ENCODE measurements at places on chromosomes 2 and 18. TPM values are rescaled to one million over a fixed set of nuclear protein-coding genes. Genes with fewer than 3 reads are reported as not detected.

CCDC74A gene
- 7.5 TPM for total RNA-seq

KYNU gene
- total RNA-seq, result 0.75 TPM

MOGAT1 gene
- not detected for total RNA-seq

LHCGR gene
- not detected for total RNA-seq

HOXD13 gene
- not detected for total RNA-seq

TCF7L1 gene
- total RNA-seq, result 26.4 TPM

SRD5A2 gene
- under 0.01 TPM for total RNA-seq

KCNIP3 gene
- 2.9 TPM for total RNA-seq

GCG gene
- not detected for total RNA-seq

- DNase-seq, result no peak
Observed at GRCh38 chr18:69064063-69064462, 266.2 kb downstream of the CCDC102B start.

- DNase-seq, result peak; percentile 63
Observed at GRCh38 chr2:226475650-226476049, 324.0 kb downstream of the IRS1 start.

GRCh38 chr18:49685231-49685942 lies 123.5 kb downstream of the LIPG start:
- peak; percentile 73 for DNase-seq

- no peak for DNase-seq
Observed at GRCh38 chr2:127660291-127660578, 14.3 kb downstream of the GPR17 start.

GRCh38 chr18:7349181-7349837 lies 118.4 kb downstream of the LRRC30 start:
- DNase-seq, result no peak

DNA sequence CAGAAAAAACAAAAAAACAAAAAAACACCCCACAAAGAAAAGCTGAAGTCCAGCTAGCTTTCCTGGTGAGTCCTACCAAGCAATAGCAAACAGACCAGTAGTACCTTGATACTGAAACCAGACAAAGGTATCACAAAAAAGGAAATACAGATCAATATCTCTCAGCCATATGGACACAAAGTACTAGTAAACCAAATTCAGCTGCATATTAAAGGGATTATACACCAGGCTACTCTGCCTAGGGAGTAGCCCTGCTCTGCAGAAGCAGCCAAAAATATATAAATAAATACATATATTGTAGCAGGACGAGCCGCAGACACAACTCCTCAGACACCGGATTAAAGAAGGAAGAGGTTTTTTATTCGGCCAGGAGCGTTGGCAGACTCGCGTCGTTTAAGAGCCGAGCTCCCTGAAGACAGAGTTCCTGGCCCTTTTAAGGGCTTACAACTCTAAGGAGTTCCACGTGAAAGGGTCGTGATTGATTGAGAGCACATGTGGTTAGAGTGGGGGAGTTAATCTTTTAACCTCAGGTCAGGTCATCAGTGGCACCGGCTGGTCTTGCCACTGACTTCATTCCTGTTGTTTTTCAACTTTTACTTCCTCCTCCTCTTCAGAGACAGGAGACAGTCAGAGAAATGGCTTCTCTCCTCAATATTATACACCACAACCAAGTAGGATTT lies 38.4 kb upstream of the DTNB start:
- DNase-seq, result no peak

DNA sequence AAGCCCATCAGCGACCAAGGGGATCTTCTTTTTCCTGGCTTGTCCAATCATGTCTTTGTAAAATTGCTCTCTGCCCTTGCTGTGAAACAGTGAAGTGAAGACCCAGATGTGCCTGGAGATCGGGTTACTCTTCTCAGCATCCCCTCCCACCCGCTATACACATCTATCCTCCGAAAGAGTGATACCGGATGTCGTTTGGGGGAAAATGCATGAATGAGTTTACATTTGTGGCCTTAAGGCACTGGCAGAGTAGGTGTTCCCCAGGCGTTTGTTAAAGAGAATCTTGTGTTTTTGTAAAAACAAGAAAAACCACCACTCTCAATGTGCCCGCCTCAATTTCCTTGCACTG lies 528.3 kb downstream of the CMPK2 start:
- DNase-seq, result no peak

DNA sequence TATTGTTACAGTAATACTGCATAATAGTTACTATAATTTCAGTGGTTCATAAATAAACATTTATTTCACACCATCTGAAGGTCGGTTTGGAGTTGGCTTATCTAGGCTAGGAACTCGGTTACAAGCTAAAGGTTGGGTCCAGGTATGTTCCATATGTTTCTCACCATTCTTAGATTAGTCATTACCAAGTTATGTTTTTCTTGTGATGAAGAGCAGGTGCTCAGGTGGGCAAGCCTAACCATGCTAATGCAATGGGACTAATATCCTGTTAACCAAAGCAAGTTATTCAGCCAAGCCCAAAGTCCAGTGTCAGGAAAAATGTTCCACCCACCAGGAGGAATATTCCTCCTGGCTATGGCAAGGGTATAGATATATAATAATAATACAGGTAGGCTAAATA lies 93.2 kb downstream of the CPO start:
- DNase-seq, result peak; percentile 71

DNA sequence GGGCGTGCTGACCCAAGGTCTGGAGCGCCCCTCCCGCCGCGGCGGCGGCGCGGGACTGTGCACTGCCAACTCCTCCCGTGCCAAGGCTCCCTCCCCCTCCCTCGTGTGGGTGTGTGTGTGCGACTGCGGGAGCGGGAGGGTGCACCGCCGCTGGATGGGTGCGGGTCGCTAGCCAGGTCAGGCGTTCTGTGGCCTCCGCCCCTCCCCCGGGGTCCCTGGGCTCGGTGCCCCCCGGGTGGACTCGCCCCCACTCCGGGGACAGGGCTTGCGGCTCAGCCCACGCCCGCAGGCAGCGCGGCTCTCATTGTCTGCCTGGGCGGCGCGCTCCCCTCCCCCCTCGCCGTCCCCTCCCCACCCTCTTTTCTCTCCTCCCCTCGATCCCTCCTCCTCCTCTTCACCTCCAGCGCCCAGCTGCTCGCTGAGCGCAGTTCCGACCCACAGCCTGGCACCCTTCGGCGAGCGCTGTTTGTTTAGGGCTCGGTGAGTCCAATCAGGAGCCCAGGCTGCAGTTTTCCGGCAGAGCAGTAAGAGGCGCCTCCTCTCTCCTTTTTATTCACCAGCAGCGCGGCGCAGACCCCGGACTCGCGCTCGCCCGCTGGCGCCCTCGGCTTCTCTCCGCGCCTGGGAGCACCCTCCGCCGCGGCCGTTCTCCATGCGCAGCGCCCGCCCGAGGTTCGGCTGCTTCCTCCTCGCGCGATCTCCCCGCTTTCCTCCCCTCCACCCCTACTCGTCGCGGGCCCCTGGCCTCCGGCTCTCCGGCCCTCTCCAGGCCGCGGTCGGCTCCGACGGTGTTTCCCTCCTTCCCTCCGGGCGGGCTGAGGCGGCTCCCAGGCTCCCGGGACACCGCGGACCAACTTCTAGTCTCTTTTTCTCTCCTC lies at the start of gene GATA6:
Gene GATA6, plus strand, starts transcription at position 579 of the 878 bp plus-strand sequence. CDS start 1,556 bp downstream, outside the sequence.
- DNase-seq, result peak; percentile 85

DNA sequence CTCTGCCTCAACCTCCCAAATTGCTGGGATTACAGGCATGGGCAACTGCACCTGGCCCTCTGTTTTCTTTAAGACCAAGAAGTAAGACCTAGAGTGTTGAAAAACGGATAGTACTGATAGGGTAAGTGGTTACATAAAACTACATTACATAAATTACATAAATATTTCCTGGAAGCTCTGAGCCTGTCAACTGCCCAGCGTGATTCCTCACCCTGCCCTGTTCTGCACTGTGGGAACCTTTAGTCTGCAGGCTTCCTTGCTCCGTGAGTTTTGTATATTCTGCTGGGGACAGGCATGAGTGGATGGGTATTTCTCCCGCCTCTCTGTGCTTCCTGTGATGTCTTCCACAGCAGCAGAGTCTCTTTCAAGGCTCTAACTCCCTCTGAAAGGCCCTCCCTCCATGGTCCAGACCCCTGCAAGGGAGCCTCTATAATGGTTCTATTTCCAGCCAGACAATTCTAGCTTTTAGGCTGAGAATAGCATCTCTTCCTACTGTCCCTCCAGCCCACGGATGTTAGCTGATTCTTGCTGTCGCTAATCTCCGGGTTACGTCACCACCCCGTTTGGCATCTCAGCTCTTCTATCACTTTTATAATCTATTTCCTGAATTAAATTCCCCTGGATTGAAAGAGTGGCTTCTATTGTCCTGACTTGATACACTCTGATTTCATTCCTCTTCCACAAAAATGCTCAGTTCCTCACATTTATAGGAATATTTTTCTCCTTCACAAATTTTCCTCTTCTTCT lies 49.5 kb upstream of the PLEKHM3 start:
- no peak for DNase-seq

GRCh38 chr18:42931491-42931890 lies 184.0 kb downstream of the RIT2 start:
- DNase-seq, result no peak

DNA sequence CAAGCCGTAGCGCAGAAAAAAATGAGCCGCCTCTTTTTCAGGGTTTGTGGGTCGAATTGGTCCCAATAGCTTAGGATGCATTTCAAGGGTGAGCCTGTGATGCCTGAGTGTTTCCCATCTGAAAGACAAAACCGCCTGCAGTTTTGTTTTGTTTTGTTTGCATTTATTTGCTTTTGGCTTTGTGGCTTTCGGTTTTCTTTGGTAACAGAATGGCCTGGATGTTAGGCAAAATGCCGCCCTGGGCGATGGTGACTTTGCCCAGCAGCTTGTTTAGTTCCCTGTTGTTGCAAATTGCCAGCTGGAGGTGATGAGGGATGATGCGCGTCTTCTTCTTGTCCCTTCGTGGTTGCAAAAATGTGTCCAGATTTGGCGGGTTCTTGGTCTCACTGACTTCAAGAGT lies 109.4 kb downstream of the LTBP1 start:
- DNase-seq, result no peak

DNA sequence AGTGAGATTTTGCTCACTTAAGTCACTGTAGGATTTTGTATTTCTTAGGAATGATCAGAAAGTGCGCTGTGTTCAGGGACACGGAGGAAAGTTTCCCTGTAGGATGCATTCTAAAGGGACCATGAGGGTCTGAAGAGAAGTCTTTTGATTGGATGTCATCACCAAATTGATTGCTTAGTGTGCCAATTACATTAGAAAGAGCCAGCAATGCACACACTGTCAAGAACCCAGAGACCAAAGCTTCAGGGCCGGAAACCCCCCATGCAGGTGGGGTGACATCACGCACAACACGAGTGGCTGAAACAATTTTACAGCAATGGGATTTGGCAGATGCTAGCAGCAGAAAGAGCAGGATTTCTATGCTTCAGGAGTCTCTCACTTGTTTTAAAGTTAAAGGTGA lies 242.4 kb downstream of the NAPG start:
- DNase-seq, result no peak

DNA sequence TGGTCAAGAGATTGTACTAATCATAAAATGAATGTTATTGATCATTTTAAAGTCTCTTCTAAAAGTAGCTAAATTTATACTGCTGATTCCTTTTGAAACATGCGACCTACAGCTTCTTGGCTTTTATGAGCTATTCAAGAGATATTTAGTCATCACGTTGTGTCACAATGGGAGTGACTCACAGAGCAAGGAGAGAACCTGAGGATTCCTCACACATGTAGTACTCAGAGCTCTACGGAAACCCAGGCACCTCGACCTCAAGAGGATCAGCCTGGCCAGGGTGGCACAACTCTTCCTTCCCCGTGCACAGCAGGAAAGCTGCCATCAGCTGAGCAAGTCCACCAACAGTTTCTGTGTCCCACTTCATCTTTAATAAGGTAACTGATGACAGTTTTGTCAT lies at the start of gene DHRS9:
Gene DHRS9, plus strand, starts transcription at position 223 of the 400 bp plus-strand sequence. CDS start 12,019 bp downstream, outside the sequence.
- peak; percentile 94 for DNase-seq

DNA sequence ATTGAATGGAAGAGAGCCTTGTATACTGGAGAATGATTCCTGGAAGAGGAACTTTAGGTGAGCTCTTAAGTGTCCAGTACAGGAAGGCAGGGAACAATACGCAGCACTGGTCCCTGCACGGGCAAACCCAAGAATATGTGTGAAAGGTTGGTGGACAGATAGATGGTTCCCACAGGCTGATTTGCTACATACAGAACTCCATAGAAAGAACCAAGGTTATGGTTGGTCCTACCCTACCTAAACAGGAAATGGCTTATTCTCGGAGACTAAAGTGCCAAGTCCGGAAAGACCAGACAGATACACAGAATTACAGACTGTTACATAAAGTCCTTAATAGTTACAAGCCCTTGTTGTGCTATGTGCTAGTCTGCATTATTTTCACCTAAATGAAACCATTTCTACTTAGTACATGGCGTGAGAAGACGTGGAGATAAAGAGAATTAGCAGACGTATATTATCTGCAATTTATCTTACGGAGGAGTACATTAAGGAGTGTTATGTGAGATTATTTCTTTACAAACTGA lies 1.2 kb downstream of the REV1 start:
- peak; percentile 63 for DNase-seq

- DNase-seq, result no peak
Observed at GRCh38 chr2:77633601-77634000, 111.4 kb upstream of the LRRTM4 start.

- no peak for DNase-seq
Observed at GRCh38 chr2:144946263-144946662, 426.3 kb upstream of the ZEB2 start.

DNA sequence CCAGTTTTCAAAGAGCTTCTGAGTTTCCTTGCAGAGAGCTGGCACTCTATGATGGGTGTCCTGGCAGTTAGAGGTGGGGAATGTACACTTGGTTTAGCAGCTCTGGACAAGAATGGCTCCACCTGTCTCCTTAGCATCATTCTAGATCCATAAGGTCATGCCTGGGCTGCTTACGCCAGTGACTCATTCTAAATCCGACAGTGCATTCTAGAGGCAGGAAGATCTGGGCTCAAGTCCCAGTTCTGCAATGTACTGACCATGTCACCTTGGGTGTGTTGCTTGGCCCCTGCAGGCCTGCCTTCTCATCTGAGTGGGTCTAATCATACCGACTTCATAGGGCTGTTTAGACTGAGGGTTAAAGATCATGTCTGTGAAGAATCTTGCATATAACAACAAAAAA lies 46.5 kb downstream of the PTGR3 start:
- DNase-seq, result peak; percentile 3

GRCh38 chr18:74331404-74331803 lies 15.8 kb downstream of the C18orf63 start:
- peak; percentile 32 for DNase-seq

Data from mammary epithelial cell (primary cell).